Kasumi-1 (cell line): ENCODE measurements at places on chromosomes 2 and 18.

- no peak for DNase-seq
Observed at GRCh38 chr18:59478591-59478990, 119.5 kb upstream of the LMAN1 start.

DNA sequence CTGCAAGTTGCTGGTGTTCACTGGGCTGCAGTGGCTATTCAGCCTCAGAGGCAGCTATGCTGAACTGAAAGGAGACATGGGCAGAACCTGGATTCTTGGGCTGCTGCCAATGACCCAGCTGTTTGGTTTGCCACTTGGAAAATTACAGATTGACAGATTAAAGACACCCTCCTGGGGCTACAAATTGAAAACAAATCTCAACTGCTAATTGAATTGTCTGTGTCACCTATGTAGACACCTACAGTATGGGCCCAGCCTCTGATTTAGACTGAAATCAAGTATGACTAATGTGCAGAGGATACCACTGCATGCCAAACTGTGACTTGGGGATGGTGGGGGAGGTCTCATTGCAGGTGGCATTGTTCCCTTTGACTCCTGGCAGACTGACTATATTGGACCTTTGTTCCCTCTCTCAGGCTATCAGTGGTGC, 42.8 kb downstream of the ITSN2 start:
- DNase-seq, result no peak

DNA sequence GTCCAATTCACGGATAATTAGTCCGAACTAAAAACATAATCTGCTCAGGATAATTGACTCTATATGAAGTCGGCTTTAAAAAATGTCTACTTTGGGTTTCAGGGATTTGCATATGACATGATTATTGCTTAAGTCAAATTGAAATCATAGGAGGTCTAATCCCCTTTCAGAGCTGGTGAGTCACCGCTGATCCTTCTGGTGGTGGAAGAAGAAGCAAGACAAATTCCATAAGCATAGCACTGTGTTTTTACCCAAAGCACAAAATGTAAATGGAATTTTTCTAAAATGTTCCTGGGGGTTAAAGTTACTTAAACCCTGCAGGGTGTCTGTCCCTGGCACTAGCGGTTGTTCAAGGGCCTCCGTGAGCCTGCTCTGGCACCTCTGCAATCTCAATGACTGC, 460.2 kb downstream of the LRATD1 start:
- DNase-seq, result no peak

DNA sequence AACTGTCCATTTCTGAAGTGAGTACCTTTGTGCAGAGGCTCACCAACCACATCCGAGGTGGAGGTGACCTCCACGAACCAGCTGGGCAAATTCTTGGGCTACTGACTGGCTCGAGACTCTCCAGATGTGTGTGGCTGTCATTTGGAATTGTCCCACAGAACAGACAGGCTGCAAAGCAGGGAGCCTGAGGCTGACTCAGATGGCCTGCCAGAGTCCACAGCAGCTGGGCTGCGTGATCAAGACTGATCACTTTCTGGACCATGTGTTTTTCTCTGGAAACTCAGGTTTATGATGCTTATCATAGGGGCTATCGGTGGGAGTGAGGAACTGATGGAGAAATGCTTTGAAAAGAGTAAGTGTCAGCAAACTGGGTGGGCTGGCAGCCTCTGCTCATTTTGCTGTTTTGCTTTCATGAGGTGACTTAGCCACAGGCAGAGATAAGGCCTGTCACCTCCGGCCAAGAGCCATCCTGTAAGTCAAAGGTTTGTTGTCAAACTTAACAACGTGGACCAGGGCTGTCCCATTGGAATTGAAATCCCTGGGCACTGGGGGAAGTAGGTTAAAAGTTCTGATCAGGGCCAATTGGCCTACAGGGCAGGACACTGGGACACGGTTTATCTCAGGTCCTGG, 120.4 kb downstream of the LIPG start:
- DNase-seq, result no peak

- no peak for DNase-seq
Observed at GRCh38 chr2:212692466-212692865, 153.9 kb upstream of the ERBB4 start.
